ENCODE measurements at places on chromosomes 4 and X.
A peak's percentile ranks its signal among the peaks of the same experiment; 100 is the strongest.

DNA sequence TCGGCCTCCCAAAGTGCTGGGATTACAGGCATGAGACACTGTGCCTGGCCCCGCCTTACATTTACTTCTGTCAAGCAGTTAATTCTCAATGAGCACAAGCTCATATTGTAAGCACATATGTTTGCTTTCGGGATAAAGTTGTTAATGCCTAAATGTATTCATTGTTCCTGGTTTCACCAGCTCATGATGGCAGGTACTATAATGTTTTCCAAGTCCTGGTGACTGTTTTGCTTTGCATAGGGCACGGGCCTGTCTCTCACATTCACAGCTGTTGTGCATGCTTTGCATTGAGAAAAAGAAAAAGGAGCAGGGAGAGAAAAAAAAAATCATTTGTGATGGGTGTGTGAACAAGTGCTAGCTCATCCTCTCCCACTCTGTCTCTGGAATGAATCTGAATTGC lies 661.2 kb upstream of the TENM3 start:
- no peak for DNase-seq

GRCh38 chrX:53312946-53313727 lies 31.8 kb upstream of the IQSEC2 start:
- DNase-seq = peak; percentile 68

GRCh38 chr4:111502626-111503025 lies 642.6 kb upstream of the FAM241A start:
- DNase-seq = no peak

DNA sequence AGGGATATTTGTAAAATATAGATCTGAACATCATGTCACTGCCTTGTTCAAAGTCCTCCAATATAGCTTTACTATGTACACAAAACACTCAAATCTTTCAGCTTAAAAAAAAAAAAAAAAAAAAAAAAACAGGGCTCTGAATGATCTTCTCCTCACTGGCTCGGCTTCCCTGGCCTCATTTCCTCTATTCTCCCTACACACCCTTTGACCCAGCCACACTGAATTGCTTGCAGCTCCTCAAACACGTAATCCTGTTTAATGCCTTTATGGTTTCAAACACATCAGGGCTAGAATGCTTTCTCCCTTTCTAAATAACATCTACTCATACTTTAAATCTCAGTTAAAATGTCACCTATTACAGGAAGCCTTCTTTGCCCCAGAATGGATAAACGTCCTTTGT lies 60.8 kb downstream of the MTMR8 start:
- no peak for DNase-seq

DNA sequence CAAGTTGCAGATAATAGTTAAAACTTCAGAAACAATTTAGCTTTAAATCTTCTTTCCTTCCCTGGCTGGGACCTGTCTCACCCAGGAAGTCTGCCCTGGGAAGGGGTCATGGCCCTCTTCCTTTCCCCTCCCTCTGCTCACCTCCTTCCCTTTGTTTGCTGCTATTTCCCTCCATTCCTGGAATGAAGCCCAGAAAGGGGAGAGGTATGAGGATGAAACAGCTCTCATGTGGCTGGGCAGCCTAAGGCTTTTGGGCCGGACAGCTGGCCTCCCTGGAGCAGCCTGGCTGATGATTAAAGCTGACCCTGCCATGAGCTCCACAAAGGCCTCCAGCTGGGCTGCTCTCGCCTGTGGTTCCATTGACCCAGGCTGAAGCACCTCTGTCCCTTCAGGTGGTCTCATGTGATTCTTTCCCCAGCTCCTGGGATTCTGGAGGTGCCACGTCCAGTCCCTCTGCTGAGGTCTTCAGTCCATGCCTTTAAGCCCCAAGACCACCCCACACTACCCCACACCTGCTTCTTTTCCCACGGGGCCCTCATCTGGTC lies 202.1 kb downstream of the PTTG2 start:
- no peak for DNase-seq

DNA sequence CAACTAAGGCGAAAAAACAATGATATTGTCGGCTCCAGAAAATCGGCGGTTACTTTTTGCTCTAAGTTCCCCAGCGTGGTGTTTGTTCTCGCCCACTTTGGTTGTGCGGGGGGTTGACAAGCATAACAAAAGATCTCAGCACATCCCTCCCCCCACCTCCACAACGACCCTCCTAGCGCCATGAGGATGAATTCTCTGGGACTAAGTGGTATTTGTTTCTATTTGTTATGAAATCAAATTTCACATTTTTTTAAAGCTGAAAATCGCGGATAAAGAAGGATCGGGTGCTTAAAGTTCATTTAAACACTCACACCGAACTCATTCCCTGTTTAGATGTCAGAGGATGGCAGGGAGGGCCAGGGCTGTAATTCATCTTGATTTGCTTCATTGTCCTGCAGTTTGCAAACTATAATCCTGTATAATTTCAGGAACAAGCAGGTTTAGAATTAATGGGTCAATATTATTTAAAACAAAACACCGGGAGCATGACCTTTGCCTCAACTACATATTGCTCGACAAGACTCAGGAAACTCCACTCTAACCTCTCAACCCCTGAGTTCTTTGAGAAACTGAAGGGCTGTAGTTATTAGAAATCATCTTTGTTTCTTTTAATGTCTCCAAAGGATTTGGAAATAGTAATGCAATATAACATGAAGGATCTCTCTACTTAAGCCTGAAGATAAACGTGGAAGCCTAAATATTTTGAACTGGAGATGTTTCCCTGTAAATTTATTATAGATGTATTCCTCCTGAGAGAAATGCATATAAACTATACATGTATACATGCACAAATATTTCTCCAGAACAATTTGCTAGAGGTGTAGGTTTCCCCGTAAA lies 6.4 kb downstream of the PITX2 start:
- no peak for DNase-seq

GRCh38 chr4:66963084-66963483 lies 582.2 kb downstream of the CENPC start:
- no peak for DNase-seq
